CD8-positive, alpha-beta T cell (primary cell): ENCODE measurements at places on chromosomes 7 and 10. TPM values are rescaled to one million over a fixed set of nuclear protein-coding genes. Genes with fewer than 3 reads are reported as not detected.

Gene SPDYE5
- total RNA-seq = not detected

Gene IL6
- 0.84 TPM for total RNA-seq

Gene NRCAM
- 13.2 TPM for total RNA-seq

Gene HTRA1
- not detected for total RNA-seq
